Endothelial cell of umbilical vein (primary cell): ENCODE measurements at places on chromosomes 5 and 9. TPM values are rescaled to one million over a fixed set of nuclear protein-coding genes. Genes with fewer than 3 reads are reported as not detected.

GRCh38 chr5:111439473-111440075, 72.8 kb downstream of the STARD4 start:
- DNase-seq, result no peak

The EEIG1 gene
- total RNA-seq, result 16.4 and 19.0 TPM in 2 replicates

The DYNC2I2 gene
- 68.5 and 73.6 TPM in 2 replicates for total RNA-seq

DNA sequence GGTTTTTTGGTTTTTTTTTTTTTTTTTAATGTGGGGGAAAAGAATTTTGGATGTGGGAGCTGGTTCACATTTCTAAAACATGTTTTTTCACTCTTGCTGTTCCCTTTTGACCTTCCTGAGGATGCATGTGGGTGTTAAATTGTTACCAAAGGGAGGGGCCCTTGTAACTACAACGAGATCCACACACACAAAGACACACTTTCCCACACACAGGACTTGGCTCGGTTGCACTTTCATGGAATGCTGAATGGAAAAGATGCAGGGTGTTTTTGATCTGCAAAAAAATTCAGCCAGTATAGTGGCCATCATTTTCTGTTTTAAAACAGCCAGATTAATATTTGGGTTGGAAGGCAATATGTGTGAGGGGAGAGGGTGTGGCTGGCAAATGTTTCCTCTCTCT, 576.9 kb downstream of the EBF1 start:
- no peak for DNase-seq

The MACIR gene
- 9.3 and 9.6 TPM in 2 replicates for total RNA-seq

DNA sequence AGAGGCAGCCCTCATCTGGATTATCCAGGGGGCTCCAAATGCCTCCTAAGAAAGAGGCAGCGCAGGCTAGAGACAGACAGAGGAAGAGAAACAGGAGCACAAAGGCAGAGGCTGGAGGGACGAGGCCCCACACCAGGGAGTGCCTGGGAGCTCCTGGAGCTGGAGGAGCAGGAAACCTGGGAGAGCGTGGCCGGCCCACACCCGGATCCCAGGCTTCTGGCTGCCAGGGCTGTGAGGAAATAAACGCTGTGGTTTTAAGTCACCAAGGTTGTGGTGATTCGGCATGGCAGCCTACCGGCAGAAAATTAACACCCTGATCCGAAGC, 165.5 kb downstream of the OLFM1 start:
- no peak for DNase-seq

- DNase-seq, result no peak
Observed at GRCh38 chr9:78089111-78089510, 57.5 kb upstream of the GNAQ start.

DNA sequence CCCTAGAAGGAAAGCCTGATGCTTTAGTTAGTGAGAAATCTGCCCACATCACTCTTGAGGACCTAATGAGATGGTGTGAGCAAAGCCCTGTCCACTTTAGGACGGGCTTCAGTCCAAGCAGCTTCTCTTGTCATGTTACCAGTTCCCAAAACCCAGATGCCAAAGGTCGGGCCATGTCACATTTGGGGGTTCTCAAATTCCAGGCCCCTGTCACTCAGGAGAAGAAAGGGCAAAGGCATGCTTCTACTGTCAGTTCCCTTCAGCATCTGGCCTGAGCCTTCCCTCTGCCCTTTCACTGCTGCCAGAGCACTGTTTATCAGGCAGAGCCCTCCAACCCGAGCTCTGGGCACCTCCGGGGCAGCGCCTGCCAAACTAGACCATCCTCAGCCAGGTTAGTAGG, 556.0 kb downstream of the BNC2 start:
- no peak for DNase-seq

The PCDHB10 gene
- total RNA-seq, result 0.62 and 0.81 TPM in 2 replicates

DNA sequence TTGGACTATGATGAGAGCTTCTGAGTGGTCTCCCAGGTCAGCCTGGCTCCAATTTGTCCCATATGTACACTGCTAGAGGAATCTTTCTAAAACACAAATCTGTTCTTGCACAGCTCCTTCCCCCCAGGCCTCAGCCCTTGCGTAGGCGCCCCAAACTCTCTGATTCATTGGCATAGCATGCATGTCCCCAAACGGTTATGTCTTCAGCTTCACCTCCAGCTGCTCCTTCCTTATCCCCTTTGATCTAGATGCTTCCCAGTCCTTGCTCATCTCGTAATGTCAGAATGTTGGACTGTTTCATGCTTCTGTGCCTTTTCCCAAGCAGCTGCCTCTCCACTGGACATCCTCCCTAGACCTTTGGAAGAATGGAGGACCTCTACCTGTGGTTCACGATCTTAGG, 60.1 kb upstream of the BASP1 start:
- no peak for DNase-seq
